ENCODE measurements at places on chromosomes 2 and 18. TPM values are rescaled to one million over a fixed set of nuclear protein-coding genes. Genes with fewer than 3 reads are reported as not detected.

- no peak for DNase-seq
- H3K4me3 ChIP-seq, result peak overlapping the region; percentile 98
- peaks cover 20% of the 10 kb centered on the region for H3K36me3 ChIP-seq
- no peaks in the 10 kb centered on the region for H3K27me3 ChIP-seq
Observed at GRCh38 chr2:24075259-24075658, 867 bp downstream of the SF3B6 start.

GRCh38 chr2:122244598-122245229 is 489.3 kb downstream of the TSN start:
- H3K4me3 ChIP-seq, result no peak overlapping the region
- no peak for DNase-seq
- H3K27ac ChIP-seq, result no peak overlapping the region

- H3K27me3 ChIP-seq, result no peaks in the 10 kb centered on the region
- peaks cover 7% of the 10 kb centered on the region for H3K36me3 ChIP-seq
- no peak for DNase-seq
Observed at GRCh38 chr2:26251893-26252292, 7.2 kb downstream of the HADHB start.

- H3K36me3 ChIP-seq, result no peaks in the 10 kb centered on the region
- peaks cover 3% of the 10 kb centered on the region for H3K4me1 ChIP-seq
- H3K4me3 ChIP-seq, result no peak overlapping the region
- no peak overlapping the region for H3K27ac ChIP-seq
Observed at GRCh38 chr2:45938649-45939511, 287.4 kb downstream of the PRKCE start.

- DNase-seq, result no peak
- H3K4me3 ChIP-seq, result no peak overlapping the region
- H3K36me3 ChIP-seq, result no peaks in the 10 kb centered on the region
- no peaks in the 10 kb centered on the region for H3K4me1 ChIP-seq
- no peak overlapping the region for H3K27ac ChIP-seq
Observed at GRCh38 chr2:50691513-50691912, 340.4 kb downstream of the NRXN1 start.

DNA sequence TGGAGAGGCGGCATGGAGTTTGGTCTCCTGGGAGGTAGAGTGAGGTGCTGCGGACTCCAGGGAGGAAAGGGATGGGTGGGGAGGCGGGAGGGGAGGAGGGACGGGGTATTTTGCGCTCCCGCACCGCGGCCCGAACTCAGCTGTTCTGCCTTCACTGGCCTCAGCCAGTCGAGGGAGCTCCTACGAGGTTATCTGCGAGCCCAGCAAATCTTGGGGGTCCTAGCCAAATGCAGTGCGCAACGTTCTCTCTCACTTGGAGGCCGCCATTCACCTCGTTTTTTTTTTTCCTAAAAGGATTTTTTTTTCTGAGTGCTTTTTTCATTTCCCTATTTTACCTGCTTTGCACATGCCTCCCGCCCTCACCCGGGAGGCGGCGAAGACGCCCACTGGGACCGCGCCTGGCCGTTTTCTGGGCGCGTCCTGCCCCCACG is 877 bp upstream of the BCL2L11 start:
- no peak for DNase-seq
- peaks cover 16% of the 10 kb centered on the region for H3K36me3 ChIP-seq
- peaks cover 55% of the 10 kb centered on the region for H3K27me3 ChIP-seq

- H3K36me3 ChIP-seq, result no peaks in the 10 kb centered on the region
- no peak for DNase-seq
- H3K27me3 ChIP-seq, result peaks cover 5% of the 10 kb centered on the region
- H3K4me3 ChIP-seq, result no peak overlapping the region
- no peaks in the 10 kb centered on the region for H3K4me1 ChIP-seq
Observed at GRCh38 chr18:61870151-61870550, 22.7 kb downstream of the RNF152 start.

- peaks cover 42% of the 10 kb centered on the region for H3K27me3 ChIP-seq
- H3K4me1 ChIP-seq, result no peaks in the 10 kb centered on the region
- no peak within 1 kb of the TSS for H3K27ac ChIP-seq
Observed at GRCh38 chr2:219572237-219573001, at the start of gene INHA. Gene INHA, plus strand, starts transcription at chr2:219572310. Its CDS starts 65 bp downstream, at chr2:219572375.

DNA sequence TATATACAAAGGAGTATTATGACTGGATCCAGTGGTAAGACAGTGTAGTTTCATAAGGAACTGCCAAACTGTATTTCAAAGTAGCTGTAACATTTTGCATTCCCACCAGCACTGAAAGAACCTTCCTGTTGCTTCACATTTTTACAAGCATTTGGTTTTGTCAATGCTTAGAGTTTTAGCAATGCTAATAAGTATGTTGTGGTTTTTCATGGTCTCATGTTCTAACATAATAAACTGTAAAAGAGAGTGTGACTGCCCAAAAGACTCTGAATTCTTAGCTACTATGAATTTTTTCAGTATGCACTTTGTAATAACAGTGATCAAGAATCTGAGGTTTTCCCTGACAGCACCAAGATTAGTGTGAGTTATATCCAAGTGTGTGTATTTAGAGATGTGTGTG is 604.2 kb downstream of the XIRP2 start:
- no peaks in the 10 kb centered on the region for H3K36me3 ChIP-seq
- no peak overlapping the region for H3K4me3 ChIP-seq
- DNase-seq, result no peak
- H3K27ac ChIP-seq, result no peak overlapping the region
- H3K27me3 ChIP-seq, result no peaks in the 10 kb centered on the region
- no peaks in the 10 kb centered on the region for H3K4me1 ChIP-seq

GRCh38 chr18:65411061-65411460 is 339.8 kb upstream of the CDH7 start:
- no peak overlapping the region for H3K27ac ChIP-seq
- no peaks in the 10 kb centered on the region for H3K4me1 ChIP-seq
- no peak overlapping the region for H3K4me3 ChIP-seq
- H3K27me3 ChIP-seq, result no peaks in the 10 kb centered on the region
- DNase-seq, result no peak

GRCh38 chr2:34332813-34333212 is 733.7 kb upstream of the FAM98A start:
- no peaks in the 10 kb centered on the region for H3K27me3 ChIP-seq
- no peak overlapping the region for H3K4me3 ChIP-seq
- no peaks in the 10 kb centered on the region for H3K4me1 ChIP-seq
- no peaks in the 10 kb centered on the region for H3K36me3 ChIP-seq
- no peak overlapping the region for H3K27ac ChIP-seq

DNA sequence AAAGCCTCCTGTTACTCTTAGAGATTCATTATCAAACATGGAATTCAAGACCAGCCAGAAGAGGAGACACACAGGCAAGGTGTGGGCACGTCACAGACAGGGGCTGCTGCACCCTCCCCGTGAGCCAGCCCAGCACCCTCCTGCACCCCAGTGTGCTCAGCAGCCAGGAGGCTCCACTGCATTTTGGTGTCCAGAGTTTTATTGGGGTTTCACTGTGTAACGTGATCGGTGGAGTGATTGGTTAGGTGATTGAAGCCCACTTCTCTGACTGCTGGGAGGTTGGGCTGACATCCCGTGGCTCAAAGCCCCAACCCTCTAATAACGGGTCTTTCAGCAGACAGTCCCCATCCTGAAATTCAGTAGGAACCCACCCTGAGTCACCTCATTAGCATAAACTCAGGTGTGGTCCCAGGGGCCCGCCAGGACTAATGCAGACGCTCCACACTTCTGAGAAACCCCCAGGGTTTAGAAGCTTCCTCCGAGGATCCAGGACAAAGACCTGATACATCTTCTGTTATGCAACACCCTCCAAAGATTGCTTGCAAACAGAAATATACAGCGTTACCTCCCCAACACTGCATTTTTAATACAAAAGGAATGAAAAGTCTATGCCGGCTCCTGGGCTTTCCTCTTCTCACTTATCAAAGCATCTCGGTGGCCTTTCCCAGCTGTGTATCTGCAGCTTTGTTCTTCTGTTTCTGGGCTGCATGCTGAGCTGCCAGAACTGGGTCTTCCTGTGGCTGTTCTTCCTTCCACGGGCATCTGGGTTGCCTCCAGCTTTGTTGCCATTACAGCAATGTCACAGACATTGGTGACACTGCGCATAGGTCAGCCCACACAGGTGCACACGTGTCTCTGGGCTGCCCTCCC is 43.7 kb upstream of the SNED1 start:
- H3K4me1 ChIP-seq, result no peaks in the 10 kb centered on the region
- H3K36me3 ChIP-seq, result no peaks in the 10 kb centered on the region
- DNase-seq, result peak; percentile 9
- no peak overlapping the region for H3K4me3 ChIP-seq
- H3K27me3 ChIP-seq, result peaks cover 2% of the 10 kb centered on the region

DNA sequence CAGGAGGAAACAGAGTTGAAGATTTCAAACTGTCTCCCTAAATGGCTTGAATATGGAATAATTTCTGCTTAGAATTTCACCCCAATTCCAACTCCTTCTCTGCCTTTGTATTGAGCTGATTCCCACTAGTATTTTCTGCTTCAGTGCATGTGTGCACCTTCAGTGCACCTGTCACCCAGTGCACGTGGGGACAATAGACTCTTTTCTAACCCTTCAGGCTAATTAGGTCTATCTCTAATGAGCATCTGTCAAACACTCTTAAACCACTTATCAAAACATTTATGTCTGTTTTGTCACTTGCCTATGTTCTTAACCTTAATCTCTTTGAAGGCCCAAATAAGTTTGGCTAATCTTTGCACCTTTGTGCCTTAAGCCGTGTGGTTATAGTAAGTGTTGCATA is 232.0 kb upstream of the NETO1 start:
- no peak for DNase-seq
- H3K27ac ChIP-seq, result no peak overlapping the region
- no peaks in the 10 kb centered on the region for H3K27me3 ChIP-seq
- no peaks in the 10 kb centered on the region for H3K36me3 ChIP-seq
- no peaks in the 10 kb centered on the region for H3K4me1 ChIP-seq

GRCh38 chr2:231138699-231139098 is 13.9 kb upstream of the HTR2B start:
- no peaks in the 10 kb centered on the region for H3K27me3 ChIP-seq
- no peak overlapping the region for H3K27ac ChIP-seq
- no peak for DNase-seq
- H3K4me3 ChIP-seq, result no peak overlapping the region
- H3K4me1 ChIP-seq, result no peaks in the 10 kb centered on the region
- peaks cover 12% of the 10 kb centered on the region for H3K36me3 ChIP-seq

- no peaks in the 10 kb centered on the region for H3K4me1 ChIP-seq
- no peaks in the 10 kb centered on the region for H3K36me3 ChIP-seq
- peaks cover 12% of the 10 kb centered on the region for H3K27me3 ChIP-seq
- H3K27ac ChIP-seq, result no peak overlapping the region
- DNase-seq, result no peak
Observed at GRCh38 chr2:202064171-202064880, 8.7 kb upstream of the KIAA2012 start.

GRCh38 chr18:26548415-26549262 is at the start of gene KCTD1:
Gene KCTD1, minus strand, starts transcription at chr18:26548553. Its CDS starts 17 bp downstream, at chr18:26548536.
- H3K4me3 ChIP-seq, result peak within 1 kb of the TSS; percentile 82
- peaks cover 31% of the 10 kb centered on the region for H3K4me1 ChIP-seq
- peaks cover 37% of the 10 kb centered on the region for H3K27me3 ChIP-seq
- H3K36me3 ChIP-seq, result peaks cover 8% of the 10 kb centered on the region
- peak within 1 kb of the TSS; percentile 18 for H3K27ac ChIP-seq

DNA sequence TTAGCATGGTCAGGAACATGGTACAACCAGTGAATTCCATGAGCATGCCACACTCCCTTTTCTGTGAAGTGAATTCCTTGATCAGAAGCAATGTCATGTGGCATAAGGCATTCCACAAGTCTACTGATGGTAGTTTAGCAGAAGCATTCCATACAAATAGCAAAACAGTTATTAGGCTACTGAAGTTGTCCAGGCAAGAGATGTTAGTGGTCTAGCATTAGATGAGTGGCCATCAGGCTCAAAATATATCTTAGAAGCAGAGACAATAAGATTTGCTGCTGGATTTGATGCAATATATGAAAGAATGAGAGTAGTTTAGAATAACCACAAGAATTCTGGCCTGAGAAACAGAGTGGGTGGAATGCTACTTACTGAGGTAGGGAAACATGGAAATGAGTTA is 355.3 kb upstream of the NRXN1 start:
- no peaks in the 10 kb centered on the region for H3K36me3 ChIP-seq
- H3K27ac ChIP-seq, result no peak overlapping the region
- DNase-seq, result no peak

DNA sequence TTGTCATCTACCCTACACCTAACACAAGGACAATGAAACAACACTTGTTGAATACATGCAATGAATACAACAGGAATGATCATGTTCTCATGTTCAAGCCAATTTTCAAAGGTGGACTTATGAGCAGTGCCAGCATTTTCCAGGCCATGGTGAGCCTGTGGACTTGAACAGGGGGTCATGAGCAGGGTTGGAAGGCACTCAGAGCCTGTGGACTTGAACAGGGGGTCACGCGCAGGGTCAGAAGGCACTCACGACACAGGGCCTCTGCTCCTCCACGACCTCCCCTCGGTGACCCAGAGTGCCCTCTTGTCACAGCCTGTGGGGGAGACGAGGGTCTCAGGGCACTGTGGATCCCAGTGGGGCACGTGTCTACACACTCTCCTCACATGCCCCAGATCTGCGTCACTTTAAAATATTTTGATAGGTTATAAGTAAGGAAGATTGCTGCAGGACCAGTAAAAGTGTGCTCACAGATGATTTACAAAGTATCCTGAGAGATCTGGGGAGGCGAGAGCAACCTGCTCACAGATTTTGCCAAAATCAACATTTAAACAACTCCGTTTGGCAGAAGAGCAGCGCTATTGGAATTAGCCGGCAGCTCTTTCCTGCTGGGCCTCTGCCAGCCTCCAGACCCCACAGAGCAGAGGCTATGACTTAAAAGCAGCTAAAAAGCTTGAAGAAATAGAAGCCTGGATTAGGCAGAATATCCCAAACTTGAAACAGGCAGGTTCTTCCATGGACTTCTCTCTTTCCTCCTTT is 121.9 kb downstream of the TMEM18 start:
- H3K4me3 ChIP-seq, result no peak overlapping the region
- DNase-seq, result no peak
- H3K36me3 ChIP-seq, result no peaks in the 10 kb centered on the region
- no peaks in the 10 kb centered on the region for H3K4me1 ChIP-seq

DNA sequence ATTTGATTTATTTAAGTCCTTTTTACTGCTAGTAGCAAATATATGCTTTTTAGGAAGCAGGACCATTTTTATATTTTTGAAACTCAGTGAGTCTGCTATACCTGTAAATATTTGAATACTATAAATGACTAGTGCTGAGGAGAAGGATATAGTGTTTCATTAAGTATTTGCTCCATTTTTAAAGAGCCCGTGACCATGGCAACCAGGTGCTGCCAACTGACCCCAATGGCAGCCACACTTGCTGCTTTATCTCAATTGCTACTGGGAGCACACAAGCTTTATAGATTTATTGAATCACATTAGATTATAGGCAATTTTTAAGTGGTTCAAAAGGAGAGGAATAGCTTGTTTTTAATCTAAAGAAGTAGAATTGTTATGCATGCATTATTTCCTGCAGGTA is 142.0 kb downstream of the SCG2 start:
- H3K4me3 ChIP-seq, result no peak overlapping the region
- DNase-seq, result no peak
- H3K4me1 ChIP-seq, result no peaks in the 10 kb centered on the region
- H3K36me3 ChIP-seq, result no peaks in the 10 kb centered on the region

- H3K36me3 ChIP-seq, result peaks cover 22% of the 10 kb centered on the region
- H3K4me1 ChIP-seq, result peaks cover 1% of the 10 kb centered on the region
- no peak overlapping the region for H3K27ac ChIP-seq
- DNase-seq, result no peak
- H3K4me3 ChIP-seq, result no peak overlapping the region
Observed at GRCh38 chr2:205995260-205995659, 90.7 kb downstream of the INO80D start.

Gene LAMA3
- 0.18 TPM for total RNA-seq

Gene MLPH
- not detected for total RNA-seq

Gene MC2R
- total RNA-seq, result not detected

Gene PPP3R1
- total RNA-seq, result 80.0 TPM

Gene PLGLB1
- total RNA-seq, result 2.8 TPM

Gene CKAP2L
- total RNA-seq, result 63.3 TPM

Gene COA5
- total RNA-seq, result 26.3 TPM

Gene UPP2
- total RNA-seq, result not detected

Gene MYO7B
- total RNA-seq, result 0.13 TPM

Gene GTF2A1L
- not detected for total RNA-seq

Gene SP5
- not detected for total RNA-seq

Gene HOXD1
- not detected for total RNA-seq

Gene GREB1L
- not detected for total RNA-seq

Gene PLEKHH2
- 0.48 TPM for total RNA-seq

Measured in activated CD4-positive, alpha-beta memory T cell treated with anti-CD3 and anti-CD28 coated beads, Interleukin-2, amount 10 ng/mL, durations not matched to agents 7 days and 5 days (primary cell).